ENCODE measurements at places on chromosomes 16 and 17.

- no peak for DNase-seq
These were observed 46.0 kb upstream of the ADAMTS18 start for GRCh38 chr16:77480681-77481315.

DNA sequence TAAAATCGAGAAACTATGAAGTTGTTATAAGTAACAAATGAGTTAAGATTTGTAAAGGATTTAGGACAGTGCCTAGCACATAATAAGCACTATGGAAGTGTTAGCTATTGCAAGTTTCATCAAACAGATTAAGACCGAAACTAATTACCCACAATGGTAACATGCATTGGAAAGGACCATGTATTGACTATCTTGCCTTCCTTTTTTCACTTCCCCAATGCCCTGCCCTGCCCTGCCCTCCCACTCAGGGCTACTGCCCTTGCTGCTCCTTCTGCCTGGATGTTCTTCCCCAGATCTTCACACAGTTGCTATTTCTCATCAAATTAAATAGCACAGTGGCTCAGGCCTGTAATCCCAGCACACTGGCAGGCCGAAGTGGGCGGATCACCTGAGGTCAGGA lies 202.1 kb upstream of the PSMD7 start:
- no peak for DNase-seq

DNA sequence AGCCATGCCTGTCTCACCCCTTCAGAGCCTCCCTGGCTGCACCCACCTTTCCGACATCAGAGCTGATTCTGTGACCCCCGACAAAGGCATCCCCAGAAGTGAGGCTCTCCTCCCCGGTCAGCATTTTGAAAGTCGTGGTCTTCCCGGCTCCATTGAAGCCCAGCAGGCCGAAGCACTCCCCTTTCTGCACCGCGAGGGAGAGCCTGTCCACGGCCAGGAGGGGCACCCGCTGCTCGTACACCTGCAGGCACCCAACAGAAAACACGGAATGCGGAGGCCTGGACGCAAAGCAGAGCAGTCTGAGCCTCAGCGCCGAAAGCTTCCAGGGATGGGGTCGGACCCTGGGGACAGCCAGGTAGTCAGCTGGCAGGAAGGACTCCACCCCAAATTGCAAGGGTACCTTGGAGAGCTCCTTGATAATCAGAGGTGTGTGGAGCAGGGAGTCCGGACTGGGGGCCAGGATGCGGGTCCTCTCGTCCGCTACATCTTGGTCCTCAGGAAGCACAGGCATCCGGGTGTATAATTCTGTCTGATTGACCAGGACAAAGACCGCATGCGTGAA lies 13.1 kb upstream of the RNPS1 start:
- no peak for DNase-seq

GRCh38 chr16:19177111-19177739 lies 9.2 kb downstream of the SYT17 start:
- no peak for DNase-seq

DNA sequence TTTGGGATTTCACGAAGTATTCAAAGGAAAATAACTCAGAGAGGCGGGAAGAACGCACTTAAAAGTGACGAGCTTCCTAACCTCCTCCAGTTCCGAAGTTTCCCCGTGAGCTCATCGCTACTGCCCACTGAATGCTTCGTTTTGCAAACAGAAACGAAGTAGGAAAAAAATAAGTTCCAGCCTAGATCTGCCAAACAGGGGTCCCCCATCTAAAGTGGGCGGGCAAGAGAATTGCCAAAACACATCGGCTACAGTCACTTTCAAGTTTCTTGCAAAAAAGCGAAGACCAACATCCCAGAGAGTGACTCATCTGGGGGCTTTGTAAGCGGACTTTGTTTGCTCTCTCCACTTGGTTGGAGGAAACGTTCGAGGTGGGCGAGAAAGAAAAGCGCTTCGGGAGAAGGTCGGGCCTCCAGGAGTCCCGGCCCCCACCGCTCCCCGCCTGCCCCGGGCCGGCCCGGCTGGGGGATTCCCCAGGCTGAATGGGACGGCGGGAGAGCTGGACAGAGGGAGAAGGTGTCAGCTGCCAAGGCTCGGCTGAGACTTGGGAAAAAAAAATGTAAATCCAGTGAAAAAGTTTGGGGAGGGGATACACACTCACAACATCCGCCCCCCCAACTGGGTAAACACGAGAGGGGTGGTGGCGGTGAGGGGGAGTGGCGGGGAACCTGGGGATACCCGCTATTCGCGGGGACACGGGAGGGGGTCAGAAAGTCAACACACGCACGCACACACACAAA lies 1.0 kb downstream of the VEZF1 start:
- DNase-seq: peak; percentile 29

DNA sequence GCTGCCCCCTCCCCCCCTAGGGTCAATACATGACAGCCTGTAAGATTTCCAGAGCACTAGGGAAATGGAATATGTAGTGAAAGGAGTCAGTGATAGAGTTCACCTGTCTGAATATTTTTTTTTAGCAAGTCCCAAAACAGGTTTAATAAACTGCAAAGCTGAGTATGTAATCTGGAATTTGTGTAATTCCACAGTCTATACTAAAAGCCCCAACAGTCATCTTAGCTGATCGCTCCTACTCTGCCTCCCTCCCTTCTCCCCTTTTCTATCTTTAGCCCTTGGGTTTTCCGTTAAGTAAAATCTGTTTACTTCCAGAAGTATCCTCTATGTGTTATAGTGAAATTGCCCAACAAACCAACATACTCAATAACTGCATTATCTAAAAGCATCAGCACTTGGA lies 3.5 kb downstream of the CDH13 start:
- no peak for DNase-seq

GRCh38 chr16:57940382-57940966 lies 30.5 kb downstream of the CNGB1 start:
- DNase-seq: no peak

- peak; percentile 88 for DNase-seq
These were observed at the start of gene PRKCB for GRCh38 chr16:23835390-23836077. TSS of gene PRKCB (plus strand) at chr16:23835983.

GRCh38 chr17:8131844-8132441 lies 8.0 kb upstream of the HES7 start:
- DNase-seq: no peak

GRCh38 chr16:19757762-19758595 lies 39.9 kb downstream of the IQCK start:
- no peak for DNase-seq

DNA sequence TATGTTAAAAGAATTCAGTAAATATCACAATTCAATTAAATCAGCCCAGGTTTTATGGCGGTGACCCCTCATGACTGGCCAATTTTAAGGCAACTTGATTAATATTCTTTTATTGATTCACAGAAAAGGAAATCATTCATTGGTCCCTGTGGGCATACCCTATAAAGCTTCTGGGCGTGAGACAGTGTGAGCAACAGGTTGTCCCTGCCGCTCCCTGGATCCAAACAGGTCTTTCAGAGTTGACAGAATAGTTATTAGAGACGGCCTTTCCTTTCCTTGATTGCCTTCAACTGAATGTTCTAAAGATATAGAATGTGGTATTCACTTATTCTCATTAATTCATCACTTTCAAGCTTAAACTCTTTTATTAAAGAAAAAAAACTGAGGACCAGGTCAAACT lies 433.9 kb downstream of the KCNJ2 start:
- DNase-seq: no peak

DNA sequence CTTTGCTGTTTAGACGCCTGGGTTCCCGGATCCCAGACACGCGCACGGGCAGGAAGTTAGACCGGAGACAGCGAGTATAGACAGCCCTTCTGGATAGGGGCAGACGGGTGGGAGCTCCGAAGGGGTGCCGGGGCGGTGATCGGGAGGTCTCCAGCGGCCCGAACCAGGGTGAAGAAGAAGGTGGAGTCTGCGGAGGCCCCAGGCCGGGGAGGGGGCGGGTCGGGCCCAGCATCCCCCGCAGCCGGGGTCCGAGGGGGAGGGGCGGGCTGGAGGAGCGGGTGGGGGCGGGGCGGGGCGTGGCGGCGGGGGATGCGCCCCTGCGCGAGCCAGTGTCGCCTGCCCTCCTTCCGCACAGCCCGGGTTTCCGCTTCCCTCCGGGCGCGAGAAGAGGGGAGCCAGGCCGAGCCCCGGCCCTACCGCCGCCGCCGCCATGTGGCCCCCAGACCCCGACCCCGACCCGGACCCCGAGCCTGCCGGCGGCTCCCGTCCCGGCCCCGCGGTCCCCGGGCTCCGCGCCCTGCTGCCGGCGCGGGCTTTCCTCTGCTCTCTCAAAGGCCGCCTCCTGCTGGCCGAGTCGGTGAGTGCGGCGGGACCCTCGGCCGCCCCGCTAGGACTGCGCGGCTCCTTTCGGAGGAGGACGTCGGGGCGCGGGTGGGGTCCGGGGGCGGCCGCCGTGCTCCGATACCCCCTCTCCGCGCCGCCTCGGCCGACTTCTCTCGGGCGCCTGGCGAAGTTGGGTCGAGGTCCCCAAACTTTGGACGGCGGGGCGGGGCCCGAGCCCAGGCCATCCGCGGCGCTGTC lies at the start of gene CMTM3:
CMTM3 (plus strand) TSS at position 329 of the 801 bp plus-strand sequence; CDS start at position 431, 102 bp downstream.
- DNase-seq: no peak

GRCh38 chr17:3763777-3764170 lies 37.2 kb downstream of the ITGAE start:
- DNase-seq: no peak

DNA sequence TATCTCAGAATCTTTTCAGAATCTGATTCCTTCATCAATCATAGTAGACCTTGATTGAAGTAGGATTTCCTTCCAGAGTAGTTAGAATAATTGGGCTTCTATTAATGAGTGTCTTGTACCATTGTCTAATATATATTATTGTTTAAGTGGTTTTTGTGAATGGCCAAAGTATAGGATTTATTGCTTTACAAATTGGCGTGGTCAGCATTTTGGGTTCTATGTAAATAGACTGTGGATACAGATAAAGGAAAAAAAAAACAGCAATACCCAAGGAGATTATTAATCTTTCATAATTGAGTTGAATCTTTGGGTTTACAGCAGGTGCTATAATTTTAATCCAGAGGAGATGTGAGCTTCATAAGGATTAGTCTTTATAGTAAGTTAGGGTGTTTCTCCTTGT lies 64.3 kb downstream of the AP2B1 start:
- DNase-seq: no peak

DNA sequence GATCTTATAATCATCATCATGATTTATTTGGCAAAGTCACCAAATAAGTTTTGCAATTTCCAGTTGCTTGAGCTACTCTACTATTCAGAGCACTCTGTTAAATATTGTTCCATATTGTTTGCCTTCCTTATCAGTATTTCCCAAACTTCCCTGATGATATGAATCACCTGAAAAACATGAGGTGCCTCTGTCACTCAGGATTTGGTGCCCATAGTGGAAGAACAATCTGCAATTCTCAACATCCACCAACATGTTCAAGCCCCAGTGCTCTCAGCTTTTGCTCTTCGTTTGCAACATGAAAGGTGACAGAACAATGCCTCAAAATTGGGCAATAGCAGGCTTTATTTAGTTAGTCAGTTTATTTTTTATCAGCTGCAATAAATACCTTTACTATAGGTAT lies 28.6 kb upstream of the WSB1 start:
- DNase-seq: no peak

GRCh38 chr17:9859781-9860180 lies 34.1 kb downstream of the GLP2R start:
- DNase-seq: no peak

DNA sequence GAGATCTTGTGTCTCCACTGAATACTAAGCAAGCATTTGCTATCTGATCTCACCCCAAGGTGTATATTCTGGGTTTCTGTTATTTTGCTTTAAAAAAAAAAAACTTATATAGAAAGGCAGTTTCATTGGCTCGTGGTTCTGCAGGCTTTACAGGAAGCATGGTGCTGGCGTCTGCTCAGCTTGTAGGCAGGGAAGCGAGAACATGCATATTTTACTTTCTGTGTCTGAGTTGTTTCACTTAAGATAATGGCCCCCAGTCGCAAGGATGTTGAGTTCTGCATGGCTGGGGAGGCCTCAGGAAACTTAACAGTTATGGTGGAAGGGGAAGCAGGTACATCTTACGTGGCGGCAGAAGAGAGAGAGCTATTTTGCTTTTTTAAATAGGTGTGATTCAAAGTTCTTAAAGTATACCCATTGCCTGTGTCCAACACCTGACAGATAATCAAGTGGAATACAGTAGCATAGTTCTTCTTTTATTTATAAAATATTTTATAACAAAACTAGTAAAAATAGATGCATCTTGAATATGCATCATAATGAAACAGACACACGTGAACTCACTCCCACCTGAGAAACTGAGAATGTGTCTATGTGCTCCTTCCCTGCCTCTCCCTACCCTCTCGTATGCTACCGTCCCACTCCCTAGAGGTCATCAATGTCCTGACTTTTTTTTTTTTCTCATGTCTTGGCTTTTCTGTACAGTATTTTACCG lies 15.4 kb upstream of the ARHGAP17 start:
- no peak for DNase-seq

GRCh38 chr17:81040791-81041337 lies 5.9 kb downstream of the BAIAP2 start:
- DNase-seq: no peak

DNA sequence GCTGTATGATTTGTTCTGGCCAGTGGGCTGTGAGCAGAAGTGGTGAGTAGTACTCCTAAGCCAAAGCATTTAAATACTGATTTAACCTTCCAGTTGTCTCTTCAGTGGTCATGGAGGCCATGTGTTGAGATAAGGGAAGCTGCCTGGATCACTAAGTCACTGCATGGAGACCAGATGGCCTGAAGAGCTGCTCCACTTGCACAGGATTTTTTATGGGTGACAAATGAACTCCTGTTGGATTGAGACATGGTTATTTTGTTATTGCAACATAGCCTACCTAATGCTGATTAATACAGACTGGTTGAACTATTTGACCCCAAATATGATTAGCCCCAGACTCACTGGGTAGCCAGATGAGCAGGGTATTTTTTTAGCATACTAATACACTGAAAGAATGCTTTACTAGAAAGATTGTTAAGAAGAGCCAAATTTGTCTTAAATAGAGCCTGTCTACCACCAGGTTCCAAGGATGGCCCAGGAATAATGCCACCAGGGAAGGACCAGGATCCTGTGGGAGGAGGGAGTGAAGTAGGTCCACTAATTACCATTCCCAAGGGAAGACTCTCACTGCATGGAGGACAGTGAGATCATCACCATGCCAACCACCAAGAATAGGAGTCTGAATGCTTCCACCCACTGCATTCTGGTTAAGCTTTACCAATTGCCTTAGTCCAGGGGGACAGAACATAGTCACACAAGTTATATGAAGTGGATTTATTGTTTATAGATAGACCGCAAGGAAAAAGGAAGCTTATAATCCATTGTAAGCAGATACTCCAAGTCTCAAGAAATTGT lies 187.4 kb upstream of the IRX6 start:
- DNase-seq: no peak

GRCh38 chr17:32693194-32693897 lies 183.6 kb downstream of the MYO1D start:
- DNase-seq: no peak

GRCh38 chr17:81644976-81645952 lies 8.3 kb downstream of the TSPAN10 start:
- no peak for DNase-seq

All from hematopoietic multipotent progenitor cell treated with erythropoietin and hydrocortisone succinate and interleukin-3 and kit ligand, for 15 days (in vitro differentiated cells).